Activated T-helper 9 cell treated with anti-CD3 and anti-CD28 coated beads, Interleukin-2, amount 50 U/mL, for 16 hours (primary cell): ENCODE measurements at places on chromosomes 6 and 20.
A peak's percentile ranks its signal among the peaks of the same experiment; 100 is the strongest.

DNA sequence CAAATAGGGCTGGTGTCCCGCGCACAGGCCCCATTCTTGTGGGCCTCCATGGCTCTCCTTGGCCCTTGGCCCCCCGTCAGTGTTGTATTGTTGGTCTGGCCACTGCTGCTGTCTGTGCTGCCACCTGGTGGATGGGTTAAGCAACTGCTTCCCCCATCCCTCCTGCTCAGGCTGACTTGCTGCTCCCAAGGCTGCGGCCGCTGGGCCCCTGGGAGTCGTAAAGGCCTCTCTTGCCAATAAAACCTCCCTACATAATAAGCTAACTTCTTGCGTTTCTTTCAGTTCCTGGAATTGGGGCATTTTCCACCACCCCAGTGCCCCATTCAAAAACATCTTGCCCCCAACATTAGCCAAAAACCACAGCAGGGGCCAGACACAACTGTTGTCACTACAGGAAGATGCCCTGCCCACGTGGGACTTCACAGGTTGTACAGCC, 27.1 kb downstream of the CD83 start:
- peak; percentile 60 for DNase-seq

DNA sequence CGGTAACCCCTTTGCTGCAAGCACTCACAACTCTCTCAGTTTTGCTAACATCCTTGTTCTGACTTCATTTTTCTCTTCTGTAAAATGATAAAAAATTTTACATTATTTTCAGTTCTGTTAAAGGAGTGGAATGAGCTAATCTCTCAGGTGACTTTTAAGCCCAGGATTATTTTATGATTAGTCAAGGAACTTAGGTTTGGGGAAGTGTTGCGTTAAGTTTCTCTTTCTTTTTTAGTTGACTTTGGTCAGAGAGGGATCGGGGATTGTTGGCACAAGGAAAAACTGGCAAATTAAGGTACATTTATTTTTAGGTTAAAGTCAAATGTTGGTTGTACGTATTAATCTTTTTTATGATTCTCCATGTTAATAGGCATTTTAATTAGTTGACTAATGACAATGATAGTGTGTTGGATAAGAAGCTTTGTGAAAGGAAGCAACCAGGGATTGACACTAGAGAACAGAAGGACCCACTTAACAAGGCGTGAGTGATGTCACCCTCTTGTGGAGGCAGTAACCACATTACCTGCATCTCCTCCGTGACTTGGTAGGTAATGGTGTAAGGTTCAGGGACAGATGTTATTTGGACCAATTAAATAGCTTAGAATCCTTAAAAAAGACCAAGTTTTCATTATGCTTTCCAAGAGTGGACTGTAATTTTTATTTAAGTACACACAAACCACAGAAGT, 31.6 kb downstream of the CD83 start:
- no peak for DNase-seq

DNA sequence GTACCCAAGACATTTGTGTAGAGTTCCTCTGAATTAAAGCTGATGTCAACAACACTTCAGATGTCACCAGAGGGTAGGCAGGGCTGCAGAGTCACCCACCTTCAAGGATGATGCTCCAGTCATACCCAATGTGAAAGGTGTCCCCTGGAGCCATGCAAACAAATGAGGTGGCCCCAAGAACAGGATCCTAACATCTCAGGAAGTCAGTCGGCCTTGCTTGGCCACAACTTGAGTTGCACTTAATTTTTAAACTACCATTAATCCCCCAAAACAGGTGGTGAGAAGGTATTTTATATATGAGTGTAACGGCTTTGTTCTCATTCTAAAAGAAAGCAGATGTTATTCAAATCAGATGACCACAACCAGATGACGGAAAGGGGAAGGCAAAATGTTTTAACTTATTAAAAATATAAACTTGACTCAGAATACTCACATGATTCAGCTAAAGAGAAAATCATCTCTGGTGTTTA, 21.1 kb upstream of the SERPINB1 start:
- no peak for DNase-seq

- DNase-seq: no peak
Observed at GRCh38 chr20:677957-678356, 2.4 kb upstream of the SCRT2 start.

DNA sequence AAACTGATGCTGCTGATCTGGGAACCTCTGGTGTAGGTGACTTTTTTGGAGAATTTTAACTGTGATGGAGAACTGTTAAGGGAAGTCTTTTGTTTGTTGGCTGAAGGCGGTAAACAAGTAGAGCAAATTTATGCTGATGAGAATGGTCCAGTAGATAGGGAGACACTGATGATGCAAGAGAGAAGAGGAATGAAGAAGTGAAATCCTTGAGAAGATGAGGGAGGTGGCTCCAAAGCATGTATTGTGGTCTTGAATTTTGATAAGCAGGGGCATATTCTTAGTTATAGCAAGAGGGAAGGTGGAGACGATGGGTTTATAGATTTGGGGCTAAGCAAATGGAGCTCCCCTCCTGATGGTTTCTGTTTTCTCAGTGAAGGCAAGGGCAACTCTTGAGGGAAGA, 22.0 kb downstream of the MAPK14 start:
- DNase-seq: no peak

GRCh38 chr20:10863337-10864060, 189.7 kb upstream of the JAG1 start:
- no peak for DNase-seq

GRCh38 chr6:128327890-128328289, 192.5 kb downstream of the PTPRK start:
- no peak for DNase-seq

GRCh38 chr6:150490586-150490985, 109.1 kb upstream of the PLEKHG1 start:
- DNase-seq: no peak

- DNase-seq: no peak
Observed at GRCh38 chr6:38215225-38215624, 395.7 kb downstream of the ZFAND3 start.
